ENCODE measurements at places on chromosomes 11 and 22.

- no peak for DNase-seq
Observed at GRCh38 chr22:47624252-47625012, 862.0 kb downstream of the TBC1D22A start.

DNA sequence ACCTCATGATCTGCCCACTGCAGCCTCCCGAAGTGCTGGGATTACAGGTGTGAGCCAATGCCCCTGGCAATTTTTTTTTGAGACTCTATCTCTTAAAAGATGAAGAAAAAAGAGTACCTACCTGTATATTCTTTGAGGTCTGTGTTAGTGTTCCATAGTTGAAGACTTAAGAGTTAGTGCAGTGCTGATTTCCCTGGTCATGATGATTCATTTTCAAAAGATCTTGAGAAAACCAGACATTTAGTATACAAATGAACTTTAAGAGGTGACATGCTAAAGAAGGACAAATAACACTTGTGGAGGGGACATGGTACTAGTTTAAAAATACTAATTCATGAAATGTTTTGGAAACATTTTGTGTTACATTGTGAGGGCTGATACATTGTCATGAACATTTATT, 17.7 kb downstream of the CBL start:
- DNase-seq, result no peak

- no peak for DNase-seq
Observed at GRCh38 chr22:43861529-43861928, 784 bp downstream of the SULT4A1 start.

DNA sequence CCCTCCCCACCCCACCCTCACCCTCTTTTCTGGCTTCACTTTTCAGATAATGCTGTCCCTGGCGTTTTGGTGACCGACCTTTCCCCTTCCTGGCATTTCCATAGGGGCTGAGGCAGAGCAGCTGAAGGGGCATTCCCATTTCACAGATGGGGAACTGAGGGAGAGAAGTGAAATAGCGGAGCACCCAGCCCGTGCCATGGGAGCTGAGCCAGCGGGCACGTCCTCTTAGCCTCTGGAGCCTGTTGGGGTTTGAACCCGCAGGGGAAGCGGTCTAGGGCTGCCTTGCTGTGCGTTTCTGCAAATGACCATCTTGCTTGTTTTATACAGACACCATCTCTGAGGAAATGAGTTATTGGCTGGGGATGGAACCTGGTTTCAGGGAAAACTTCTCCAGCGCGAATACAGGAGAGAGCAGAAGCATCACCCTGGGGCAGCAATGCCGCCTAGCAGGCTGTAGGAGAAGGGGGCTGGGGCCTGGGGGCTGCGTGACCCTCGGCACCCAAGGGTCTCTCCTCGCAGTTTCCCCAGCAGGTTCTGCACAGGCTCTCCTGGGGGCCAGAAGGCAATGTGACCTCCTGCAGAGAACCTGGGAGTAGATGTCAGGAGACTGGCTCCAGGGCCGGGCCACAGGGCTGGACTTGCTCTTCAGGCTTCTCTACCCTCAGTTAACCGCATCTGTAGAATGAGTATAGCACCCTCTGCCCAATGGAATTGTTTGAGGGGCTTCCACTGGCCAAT, 1.5 kb downstream of the PTPRJ start:
- DNase-seq, result no peak

GRCh38 chr11:313787-314553, at the start of gene IFITM1:
Gene IFITM1 (plus strand): TSS chr11:314040. CDS start chr11:314171, 131 bp downstream.
- no peak for DNase-seq

GRCh38 chr11:23778971-23779370, 717.9 kb upstream of the LUZP2 start:
- DNase-seq, result no peak

- no peak for DNase-seq
Observed at GRCh38 chr11:106409222-106409621, 331.8 kb downstream of the AASDHPPT start.

DNA sequence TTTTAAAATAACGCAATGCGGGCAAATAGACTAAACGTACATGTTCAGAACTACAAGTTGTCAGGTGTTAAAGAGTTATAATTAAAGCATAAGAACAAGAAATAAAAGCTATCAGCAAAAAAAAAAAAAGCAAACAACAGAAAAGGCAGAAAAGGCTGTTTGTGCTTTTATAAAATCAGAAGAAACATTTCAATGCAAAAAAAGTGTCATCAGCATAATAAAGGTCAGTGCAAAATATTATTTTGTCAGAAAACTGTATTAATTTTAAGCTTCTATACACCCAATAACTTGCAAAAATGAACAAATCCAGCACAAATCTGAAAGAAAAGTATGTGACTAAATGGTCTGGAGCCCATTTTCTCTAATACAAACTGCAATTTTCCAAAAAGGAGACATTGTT, 23.6 kb downstream of the XKR3 start:
- no peak for DNase-seq

- DNase-seq, result no peak
Observed at GRCh38 chr22:43883719-43884415, 7.9 kb downstream of the PNPLA5 start.

DNA sequence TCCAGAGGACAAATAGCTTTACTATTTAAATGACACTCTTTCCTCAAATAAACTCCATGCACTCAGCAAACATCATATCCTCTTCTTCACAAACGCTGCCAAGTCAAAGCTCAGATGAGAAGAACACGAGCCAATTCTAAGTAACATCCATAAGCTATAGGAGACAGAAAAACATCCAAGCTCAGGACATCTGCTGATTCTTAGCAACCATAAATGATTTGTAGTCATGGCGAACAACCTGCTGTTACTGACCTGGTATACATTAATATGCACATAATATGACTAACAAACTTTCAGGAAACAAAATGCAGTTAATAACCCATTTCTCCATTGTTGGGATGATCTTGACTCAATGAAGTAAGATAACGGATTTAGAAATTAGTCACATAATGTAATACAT, 6.7 kb downstream of the GALNT18 start:
- DNase-seq, result no peak

DNA sequence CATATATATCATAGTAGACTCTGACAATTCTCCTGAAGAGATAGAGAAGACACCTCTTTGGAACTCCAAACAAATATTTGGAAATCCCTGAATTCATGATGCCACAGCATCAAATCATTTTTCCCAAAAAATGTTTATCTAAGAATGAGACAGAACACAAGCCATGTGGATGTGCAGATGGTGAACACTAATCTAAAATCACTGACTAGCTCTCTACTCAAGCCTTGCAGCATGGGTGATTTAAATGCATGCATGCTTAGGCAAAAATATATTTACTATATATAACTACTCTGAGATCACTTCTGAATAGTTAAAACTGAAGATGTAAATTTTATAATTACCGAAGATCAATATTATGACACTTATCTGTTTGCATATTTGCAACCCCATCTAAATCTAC, 289.9 kb downstream of the GUCY1A2 start:
- no peak for DNase-seq

- DNase-seq, result peak; percentile 41
Observed at GRCh38 chr11:47914743-47915142, 65.6 kb upstream of the PTPRJ start.

DNA sequence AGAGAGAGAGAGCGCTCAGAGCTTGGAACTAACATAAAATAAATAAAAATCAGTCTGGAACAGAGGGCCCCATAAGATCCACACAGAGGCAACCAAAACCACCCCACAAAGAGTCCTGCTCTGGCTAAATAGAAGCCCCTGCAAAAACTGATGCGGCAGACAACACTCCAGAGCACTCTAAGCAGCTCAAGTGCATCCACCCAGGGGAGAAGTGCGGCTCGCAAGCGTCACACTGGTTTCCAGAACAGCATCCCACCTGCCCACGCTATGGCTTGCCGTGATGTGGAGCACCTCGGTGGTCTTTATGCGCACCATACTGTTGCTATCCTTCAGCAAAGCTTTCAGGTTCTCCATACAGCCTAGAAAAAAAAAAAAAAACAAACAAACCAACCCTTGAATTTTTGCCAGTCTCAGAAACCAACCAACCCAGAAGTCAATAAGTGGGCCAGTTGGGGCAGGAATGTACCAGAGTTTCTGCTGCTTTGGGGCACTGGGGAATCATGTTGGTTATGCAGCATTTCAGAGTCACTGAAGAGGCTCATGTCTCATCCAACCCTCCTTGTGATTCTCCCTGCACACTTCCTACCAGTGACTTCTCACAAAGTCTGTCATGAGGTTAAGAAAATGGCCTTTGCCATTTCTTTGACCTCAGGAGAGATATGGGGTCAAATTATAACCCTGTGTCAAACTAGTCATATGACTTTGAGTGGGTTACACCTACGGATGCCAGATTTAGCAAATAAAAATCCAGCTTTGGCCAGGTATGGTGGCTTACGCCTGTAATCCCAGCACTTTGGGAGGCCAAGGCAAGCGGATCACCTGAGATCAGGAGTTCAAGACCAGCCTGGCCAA, 3.0 kb downstream of the RSPH14 start:
- no peak for DNase-seq

- DNase-seq, result no peak
Observed at GRCh38 chr11:111408789-111409727, 30.0 kb upstream of the POU2AF1 start.

- DNase-seq, result no peak
Observed at GRCh38 chr11:111531136-111531535, 9.4 kb upstream of the LAYN start.

DNA sequence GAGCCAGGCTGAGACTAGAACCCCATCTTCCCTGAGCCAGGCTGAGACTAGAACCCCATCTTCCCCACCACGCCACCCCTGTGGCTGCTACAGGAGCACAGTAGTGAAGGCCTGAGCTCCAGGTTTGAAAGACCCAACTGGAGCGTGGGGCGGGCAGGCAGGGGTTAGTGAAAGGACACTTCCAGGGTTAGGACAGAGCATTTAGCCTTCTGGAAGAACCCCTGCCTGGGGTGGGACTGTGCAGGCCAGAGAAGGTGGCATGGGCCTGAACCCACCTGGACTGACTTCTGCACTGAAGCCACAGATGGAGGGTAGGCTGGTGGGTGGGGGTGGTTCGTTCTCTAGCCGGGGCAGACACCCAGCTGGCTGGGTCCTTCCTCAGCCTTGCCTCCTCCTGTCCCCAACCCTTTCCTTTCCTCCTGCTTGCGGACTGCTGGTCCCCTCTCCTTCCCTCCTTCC, 24.1 kb downstream of the SUN2 start:
- no peak for DNase-seq

GRCh38 chr11:28339488-28339887, 231.3 kb downstream of the METTL15 start:
- DNase-seq, result no peak

- DNase-seq, result no peak
Observed at GRCh38 chr22:17272511-17272991, 53.3 kb upstream of the ADA2 start.

DNA sequence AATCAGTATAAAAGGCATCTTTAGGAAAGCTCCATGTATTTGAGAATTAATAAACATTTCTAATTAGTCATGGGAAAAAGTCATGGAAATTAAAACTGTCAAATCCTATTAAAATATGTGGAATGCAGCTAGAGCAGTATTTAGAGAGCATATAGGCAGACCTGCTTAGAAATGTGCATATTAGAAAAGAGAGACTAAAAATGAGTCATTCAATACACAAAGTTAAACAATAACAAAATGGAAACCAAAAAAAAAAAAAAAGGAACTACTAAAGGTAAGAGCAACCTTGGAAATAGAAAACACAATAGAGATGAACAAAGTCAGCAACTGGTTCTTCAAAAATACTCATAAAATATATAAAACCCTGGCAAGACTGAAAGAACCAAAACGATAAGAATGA, 59.7 kb upstream of the RASSF10 start:
- no peak for DNase-seq

- DNase-seq, result no peak
Observed at GRCh38 chr11:121070951-121071845, 29.8 kb upstream of the TECTA start.

GRCh38 chr11:95035316-95035715, 10.3 kb downstream of the KDM4E start:
- DNase-seq, result no peak

- no peak for DNase-seq
Observed at GRCh38 chr11:69500285-69501120, 19.0 kb downstream of the LINC01488 start.

DNA sequence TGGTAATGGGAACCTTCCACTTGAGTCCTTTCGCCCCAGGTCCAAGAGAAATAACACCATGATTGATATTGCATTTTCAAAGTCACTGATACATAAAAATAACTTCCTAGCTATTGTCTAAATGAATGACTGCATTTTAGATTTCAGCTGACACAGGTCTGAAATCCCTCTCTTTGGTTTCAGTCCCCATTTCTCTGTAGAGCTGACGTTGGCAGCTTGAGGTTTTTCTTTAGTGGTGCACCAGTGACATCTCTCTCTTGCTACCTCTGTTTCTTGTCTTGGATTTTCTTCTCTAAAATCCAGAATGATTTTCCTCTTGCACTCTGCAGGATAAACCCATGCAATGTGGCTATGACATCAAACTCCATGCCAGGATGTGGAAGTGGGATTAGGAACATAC, 31.7 kb upstream of the SORL1 start:
- no peak for DNase-seq

GRCh38 chr11:34274712-34275398, 83.0 kb downstream of the ABTB2 start:
- DNase-seq, result no peak

DNA sequence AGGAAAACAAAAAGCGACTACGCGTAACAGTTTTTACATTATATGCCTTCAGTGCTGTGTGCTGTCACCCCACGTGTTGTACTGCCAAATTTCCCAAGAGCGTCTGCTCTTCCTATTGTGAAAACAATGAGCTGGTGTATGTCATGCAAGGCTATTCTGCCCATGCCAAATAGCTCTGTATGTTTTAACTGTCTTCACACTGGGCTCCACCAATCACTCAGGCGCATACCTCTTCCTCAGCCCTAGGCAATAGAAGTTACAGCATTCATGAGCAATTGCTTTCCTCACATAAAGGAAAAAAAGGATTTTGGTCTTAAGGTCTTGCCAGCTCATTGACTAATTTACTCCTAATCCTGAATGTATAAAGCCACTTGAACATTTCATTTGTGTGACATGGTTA, 606.8 kb downstream of the NTM start:
- DNase-seq, result no peak

DNA sequence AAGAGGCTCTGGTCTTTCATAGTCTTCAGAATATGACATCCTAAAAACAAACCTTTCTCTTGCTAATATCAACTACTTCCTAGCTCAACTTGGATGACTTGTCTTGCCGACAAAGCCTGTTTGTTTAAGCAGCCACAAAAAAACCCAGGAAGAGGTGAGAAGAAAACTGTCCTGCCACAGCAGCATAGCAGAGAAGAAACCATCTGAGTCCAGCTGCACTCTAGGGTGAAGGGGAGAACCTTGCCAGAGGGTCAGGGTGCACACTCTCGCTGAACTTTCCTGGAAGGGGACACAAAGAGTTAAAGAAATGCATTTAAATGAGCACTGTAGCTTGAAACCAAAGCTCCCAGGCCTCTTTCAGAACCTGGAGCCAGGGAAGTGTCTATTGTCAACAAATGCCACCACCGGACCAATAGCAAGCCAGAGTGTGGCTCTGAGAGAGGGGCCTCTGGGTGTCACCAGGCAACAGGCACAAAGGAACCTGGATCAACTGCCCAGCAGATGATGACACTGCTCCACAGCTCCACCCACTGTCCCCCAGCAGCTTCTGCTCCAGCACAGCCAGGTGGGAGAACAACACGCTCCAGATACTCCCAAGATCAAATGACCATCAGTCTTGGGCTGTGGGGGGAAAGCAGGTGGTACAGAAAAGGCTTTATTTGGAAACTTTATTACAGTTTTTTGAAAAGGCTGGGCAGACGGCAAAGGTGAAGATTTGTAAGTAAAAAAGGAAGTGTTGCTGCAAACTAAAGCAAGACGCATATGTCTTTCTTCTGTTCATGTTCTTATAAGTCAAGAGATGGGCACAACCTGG, 105.7 kb downstream of the RASSF10 start:
- DNase-seq, result peak; percentile 86

- DNase-seq, result no peak
Observed at GRCh38 chr11:124915541-124916369, 3.3 kb upstream of the HEPN1 start.
